ENCODE measurements at places on chromosomes 1 and 21.

DNA sequence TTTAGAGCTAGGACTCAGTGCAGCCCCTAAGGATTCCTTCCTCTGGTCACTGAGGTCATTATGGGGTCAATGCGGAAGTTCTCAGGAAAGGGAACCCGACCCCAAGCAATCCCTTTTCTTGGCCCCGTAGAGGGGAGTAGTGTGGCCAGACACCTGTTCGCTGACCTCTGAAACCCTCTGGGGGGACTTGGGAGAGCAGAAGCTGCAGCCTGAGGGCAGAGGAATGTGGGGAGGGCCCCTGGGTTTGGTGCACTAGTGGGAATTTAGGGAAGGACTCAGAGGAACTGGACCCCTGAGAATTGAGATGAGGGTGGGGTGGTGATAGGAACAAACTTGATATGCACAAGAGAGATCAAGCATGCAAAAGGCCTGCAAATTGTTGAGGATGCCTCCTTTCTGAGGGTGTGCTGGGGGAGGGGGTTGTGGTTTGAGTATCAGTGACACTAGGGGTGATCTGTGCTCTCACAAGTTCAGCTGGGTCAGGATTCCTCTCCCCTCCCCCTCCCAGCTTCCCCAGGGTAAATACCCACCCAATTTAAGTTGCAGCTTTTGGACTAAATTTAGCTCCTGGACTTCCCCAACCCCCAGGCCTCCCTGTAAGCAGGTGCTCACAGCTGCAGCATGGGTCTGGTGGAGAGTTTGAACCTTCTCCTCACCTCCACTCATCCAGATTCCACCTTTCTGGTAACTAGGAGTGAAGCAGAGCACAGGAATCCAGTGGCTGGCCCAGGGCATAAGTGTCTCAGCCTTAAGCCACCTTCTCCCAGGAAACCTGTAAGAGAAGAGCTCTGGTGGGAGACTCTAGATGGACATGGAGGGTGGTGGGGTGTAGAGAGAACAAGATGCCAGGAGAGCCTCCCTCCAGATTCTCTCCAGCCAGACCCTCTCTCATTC is 13.5 kb downstream of the ADAMTSL4 start:
- DNase-seq: peak; percentile 87

DNA sequence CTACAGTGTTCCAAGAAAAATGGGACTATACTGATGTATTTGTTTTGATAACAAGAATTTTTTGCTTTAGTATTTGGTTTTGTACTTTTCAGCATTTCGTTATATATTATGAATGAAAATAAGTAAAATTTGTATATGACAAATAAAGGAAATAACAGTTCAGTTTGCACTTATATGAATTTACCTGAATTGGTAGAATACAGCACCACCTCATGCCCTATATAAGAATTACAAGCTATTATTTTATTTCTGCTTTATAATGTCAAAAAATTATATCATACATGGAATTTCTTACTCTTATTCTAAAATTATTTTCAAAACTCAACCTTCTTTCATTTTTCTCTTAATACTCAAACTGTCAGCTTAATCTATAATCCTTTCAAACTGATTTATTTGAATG is 14.6 kb downstream of the EFCAB7 start:
- DNase-seq: no peak

DNA sequence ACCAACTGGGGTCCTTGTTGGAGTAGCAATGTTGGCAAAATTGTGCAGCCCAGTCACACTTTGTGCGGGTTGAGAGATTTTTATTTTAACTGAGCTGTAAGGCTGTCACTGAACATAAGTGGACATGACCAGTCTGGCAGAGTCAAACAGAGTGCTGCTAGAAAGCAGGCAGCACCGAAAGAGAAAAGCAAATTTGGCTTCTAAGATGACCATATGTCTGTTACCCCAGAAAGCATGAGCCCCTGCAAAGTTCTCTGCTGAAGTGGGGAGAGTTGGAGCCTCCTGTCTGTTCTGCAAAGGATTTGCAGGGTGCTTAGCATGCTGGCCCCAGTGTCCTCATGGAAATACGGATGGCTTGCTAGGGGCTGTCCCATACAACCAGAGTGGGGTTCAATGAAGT is 220.4 kb downstream of the PBX1 start:
- no peak for DNase-seq

GRCh38 chr1:214028095-214028494 is 40.3 kb downstream of the PROX1 start:
- DNase-seq: no peak

DNA sequence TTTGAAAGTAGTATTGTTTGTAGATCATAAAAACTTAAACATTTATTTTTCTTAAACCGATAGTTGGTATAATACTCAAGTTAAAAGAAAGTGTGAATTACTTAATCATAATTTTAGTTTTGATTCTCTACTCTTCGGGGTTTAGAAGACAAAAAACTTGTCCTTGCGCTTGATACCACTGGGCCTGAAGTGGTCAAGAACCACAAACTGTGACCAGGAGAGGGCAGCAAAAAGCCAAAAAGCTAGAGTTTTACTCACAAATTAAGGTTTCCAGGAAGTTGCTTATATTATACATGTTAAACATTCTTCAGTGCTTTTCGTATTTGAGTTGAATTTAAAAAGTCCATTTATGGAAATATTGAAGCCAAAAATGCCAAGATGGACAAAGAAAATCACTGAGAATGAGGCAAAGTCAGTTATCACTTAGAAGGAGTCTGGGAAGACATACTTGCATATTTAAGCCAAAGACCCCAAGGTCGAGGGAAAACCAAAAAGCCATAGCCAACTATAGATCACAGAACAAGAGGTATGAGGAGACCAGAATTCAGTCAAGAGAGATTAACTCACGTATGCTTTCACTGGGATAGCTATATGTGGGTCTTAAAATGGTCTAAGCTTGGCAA is 34.2 kb downstream of the EFCAB7 start:
- DNase-seq: peak; percentile 1

DNA sequence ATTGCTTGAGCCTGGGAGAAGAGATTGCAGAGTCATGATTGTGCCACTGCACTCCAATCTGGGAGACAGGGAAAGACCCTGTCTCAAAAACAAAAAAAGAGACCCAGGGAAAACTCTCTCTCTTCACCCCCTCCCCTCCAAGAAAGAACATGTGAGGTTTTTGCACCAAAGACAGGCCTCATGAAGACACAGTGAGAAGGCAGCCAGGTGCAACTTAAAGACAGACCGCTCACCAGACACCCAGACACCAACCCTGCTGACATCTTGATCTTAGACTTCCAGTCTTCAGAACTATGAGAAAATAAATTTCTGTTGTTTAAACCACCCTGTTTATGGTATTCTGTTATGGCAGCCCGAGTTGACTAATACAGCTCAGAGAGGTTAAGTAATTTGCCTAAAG is 13.3 kb upstream of the LRRC8D start:
- DNase-seq: no peak

GRCh38 chr1:221045842-221046831 is 166.9 kb downstream of the HLX start:
- DNase-seq: no peak

DNA sequence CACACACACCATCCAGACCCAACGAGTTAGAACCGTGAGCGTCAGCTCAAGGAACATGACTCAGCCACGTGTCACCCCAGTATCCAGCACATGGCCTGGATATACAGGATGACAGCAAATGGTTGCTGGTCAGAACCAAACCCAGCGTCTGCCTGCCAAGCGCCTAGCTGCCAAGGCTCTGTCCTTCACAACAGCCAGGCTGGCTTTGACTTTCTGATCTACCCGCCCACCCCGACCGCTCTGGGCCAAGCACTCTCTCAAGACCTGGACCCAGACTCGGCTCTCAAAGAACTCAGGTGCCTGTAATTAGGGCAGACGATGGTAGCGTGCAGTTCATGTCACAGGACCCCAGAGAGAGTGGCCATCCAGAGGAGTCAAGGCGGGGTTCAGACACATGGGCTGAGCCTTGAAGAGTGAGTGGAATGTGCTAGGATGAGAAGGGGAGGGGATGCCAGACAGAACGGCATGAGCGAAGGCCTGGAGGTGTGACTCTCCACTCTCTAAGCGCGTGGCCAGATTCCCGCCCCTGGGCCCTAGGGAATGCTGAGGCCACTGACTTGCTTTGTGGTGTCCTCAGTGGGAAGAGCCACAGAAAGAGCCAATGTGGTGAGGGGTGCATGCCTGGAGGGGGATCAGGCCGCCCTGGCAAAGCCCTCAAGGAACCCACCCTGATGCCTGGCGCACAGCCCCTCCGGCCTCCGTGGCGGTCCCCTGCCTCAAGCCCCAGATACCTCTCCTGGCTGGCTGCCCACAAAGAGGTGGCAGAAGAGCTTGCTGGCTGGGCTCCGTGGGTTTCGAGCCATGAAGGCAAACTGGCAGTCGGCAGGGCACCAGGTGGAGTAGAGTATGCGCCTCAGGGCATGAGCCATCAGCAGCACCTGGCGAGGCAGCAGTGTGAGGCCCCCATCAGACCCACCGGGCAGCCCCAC is 7.0 kb downstream of the SH2D5 start:
- DNase-seq: no peak

DNA sequence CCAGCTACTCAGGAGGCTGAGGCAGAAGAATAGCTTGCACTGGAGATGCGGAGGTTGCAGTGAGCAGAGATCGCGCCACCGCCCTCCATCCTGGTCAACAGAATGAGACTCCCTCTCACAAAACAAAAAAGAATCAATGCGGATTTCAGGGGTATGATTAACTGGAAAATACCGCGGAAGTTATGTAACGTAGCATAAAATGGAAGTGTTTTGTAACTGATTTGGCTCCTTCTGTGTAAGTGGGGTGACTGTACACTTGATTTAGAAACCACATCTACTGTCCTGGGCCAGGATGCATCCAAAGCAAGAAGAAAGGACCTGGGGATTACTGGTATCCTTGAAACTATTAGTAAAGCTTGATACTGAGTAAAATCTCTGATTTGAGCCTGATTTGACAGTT is 3.1 kb upstream of the VAMP4 start:
- no peak for DNase-seq

- DNase-seq: no peak
Observed at GRCh38 chr1:9238550-9238949, 4.0 kb downstream of the H6PD start.

- DNase-seq: no peak
Observed at GRCh38 chr1:187911820-187912219, 1083.1 kb downstream of the PLA2G4A start.

- no peak for DNase-seq
Observed at GRCh38 chr1:64172458-64172983, 30.9 kb upstream of the UBE2U start.

GRCh38 chr1:29499104-29499650 is 262.9 kb downstream of the PTPRU start:
- DNase-seq: no peak

DNA sequence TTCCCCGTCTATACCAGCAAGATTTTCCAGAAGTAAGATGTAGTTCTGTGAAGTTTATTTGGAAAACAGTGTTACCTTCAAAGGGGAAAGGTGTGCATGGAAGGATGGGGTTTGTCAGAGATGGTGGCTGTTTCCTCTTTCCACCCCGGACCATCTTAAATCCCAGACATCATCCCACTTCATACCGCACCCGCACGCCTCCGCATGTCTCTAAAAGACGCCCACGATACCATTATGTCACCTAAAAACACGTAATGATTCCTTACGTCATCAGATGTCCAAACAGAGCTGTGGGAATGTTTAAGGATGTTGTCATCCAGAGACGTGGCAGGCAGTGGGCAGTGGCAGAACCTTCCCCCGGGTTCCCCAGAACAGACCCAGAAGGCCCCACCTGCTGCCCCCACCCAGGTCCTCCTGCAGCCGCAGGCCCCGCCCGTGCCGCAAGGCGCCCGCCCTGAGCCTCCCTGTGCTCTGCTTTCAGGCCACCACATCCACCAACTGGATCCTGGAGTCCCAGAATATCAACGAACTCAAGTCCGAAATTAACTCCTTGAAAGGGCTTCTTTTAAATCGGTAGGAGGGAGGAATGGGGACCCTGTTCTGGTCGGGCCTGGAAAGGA is 152.2 kb downstream of the PEX14 start:
- no peak for DNase-seq

DNA sequence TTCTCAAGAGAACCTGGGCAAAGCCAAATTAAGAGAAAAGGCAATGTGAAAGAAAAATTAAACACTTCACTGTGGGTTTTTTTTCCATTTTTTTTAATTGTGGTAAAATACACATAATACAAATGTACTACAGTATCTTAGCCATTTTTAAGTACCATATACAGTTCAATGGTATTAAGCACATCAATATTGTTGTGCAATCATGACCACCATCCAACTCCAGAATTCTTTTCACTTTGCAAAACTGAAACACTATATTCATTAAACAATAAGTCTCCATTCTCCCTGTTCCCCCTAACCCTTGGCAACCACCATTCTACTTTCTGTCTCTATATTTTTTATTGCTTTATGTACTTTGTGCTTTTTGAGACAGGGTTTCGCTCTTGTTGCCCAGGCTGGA is 17.8 kb upstream of the OTUD7B start:
- no peak for DNase-seq

DNA sequence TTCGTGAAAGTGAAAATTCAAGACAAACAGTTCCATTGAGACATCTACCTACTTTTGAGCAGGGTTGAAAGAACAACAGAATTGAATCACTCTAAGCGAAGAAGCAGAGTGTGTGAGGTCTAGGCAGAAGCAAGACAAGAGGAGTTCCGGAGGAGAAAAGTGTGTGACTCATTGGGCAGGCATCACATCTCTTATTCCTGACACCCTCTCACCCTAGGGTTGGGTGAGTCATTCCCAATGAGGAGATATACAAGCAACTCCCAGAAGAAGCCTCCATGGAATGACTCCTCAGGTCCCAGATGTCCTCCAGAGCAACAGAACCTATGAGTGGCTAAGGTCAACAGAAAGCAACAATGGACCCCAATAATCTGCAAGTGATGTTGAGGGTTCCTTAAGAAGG is 138.1 kb downstream of the TPR start:
- DNase-seq: no peak

DNA sequence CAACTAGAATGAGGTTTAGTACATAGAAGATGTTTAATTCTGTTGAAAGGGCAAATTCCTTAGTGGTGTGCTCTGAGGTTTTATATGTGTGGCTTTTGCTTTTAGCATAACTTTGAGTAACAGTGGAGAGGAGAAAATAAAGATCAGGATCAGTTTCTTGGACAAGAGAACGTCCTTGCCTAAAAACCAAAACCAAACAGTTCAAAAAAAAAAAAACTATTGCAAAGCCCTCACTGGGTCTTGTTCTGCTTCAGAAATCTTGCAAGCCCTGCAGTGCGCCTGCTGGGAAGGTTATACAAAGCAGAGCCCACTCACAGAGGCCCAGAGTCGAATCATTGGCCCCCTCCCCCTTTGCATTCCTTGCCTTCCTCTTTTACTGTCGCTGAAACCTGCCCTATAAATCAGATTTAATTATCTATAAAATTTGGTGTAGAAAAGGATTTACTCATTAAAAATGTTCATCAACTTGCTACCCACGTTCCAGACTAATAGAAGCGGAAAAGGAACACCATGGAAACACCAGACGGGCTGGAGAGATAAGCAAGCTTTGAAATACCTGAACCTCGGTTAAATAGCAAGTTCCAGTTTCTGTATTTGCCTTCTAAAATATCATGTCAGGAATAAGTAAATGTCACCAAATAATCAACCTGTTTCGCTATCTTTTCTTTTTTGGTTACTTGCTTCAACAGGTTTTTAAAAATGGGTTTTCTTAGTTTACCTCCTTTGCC is 201.6 kb upstream of the PTBP2 start:
- no peak for DNase-seq

- DNase-seq: no peak
Observed at GRCh38 chr1:244502630-244503029, 41.6 kb downstream of the CATSPERE start.

- DNase-seq: no peak
Observed at GRCh38 chr1:35573198-35574124, at the start of gene TFAP2E. TSS of gene TFAP2E (plus strand) at chr1:35573314. CDS start at chr1:35573578, 264 bp downstream.

GRCh38 chr1:219659684-219660083 is 46.8 kb upstream of the ZC3H11B start:
- no peak for DNase-seq

- no peak for DNase-seq
Observed at GRCh38 chr1:48371598-48371997, 100.4 kb downstream of the SPATA6 start.

- DNase-seq: no peak
Observed at GRCh38 chr1:238589843-238590435, 699.2 kb upstream of the ZP4 start.

All from CD4-positive, alpha-beta T cell treated with Interleukin-6 at 100 ng/mL for 8 hours (primary cell).